NCI-H1105 (cell line): ENCODE measurements at places on chromosomes 3 and 15.

- no peak for DNase-seq
Observed at GRCh38 chr15:79572691-79573404, 140.7 kb downstream of the MINAR1 start.

GRCh38 chr3:179898024-179898423, 138.7 kb downstream of the PEX5L start:
- DNase-seq = peak; percentile 48

GRCh38 chr15:99562238-99562637, 3.5 kb upstream of the MEF2A start:
- no peak for DNase-seq

DNA sequence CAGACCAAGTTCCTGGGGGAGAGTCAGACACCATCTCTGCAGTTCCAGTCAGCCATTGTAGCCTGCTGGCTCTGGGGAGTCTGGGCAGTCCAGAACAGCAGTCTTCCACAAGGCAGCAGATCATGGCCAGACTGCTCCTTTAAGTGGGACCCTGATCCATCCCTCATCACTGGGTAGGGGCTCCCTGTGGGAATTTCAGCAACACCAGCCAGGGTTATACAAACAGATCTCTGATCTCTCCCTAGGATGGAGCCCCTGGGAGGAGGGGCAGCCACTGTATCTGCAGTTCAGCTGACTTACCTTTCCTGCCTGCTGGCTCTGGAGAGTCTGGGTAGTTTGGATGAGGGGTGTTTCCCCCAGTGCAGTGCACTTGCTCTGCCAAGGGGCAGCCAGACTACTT, 42.1 kb upstream of the UNC13C start:
- no peak for DNase-seq

DNA sequence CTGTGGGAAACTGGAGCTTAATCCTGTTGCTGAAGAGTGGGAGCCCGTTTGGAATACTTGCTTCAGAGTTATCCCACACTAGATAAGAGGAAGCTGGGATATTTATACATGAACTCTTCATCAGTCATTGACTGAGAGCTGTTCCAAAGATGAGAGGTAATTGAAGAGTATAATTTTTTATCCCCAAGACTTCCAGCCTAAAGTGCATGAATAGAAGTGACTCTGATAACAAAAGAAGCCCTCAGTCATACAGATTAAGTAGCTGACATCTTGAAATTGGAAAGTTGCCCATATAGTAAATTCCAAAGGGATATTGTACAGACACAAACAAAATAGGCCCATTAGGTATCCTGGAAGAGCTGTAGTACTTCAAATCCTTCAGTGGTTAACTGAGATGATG, 268.0 kb downstream of the EPHA3 start:
- DNase-seq = peak; percentile 36

DNA sequence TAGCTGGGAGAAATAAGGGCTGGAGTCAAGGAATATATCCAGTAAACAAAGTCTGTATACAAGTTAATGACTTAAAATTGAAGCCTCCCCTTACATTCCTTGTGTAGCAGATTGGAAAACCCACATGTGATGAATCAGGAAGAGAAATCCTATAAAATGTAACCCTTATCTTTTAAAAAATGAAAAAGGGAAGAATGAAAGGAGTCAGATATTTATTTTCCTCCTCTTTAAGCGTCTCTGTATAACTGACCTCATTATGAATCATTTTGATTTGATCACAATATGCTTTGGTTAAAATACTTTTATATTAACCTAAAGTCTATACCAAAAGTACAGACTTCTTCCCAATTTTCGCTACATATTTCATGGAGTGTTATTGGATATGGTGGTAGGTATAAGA, 316.3 kb upstream of the STAC start:
- DNase-seq = no peak

DNA sequence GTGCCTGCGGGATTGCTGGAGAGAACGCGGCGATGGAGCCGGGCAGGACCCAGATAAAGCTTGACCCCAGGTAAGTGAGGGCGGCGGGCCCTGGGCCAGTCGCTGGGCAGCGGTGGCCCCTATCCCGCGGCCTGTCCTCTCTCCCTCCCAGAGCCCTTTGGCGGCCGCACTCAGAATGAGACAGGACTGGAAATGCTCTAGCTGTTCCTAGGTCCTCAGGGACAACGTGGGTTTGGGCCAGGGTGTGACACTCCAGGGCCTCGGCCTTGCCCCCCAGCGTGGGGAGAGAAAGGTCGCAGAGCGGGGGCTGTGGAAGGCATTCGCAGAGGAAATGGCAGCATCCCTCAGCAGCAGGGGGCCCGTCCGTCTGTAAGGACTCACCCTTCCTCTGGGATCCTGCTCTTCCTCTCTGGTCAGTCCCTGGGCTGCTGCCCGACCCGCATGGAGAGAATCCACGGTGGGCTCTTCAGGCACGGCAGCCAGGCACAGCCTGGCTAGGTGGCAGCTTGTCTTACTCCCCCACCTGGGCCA, 412 bp downstream of the SLC51A start:
- DNase-seq = no peak

- no peak for DNase-seq
Observed at GRCh38 chr3:46668591-46668990, 24.9 kb downstream of the ALS2CL start.

- no peak for DNase-seq
Observed at GRCh38 chr3:72768006-72768441, 80.2 kb downstream of the SHQ1 start.

GRCh38 chr3:33233884-33234283, 15.3 kb upstream of the SUSD5 start:
- DNase-seq = no peak

DNA sequence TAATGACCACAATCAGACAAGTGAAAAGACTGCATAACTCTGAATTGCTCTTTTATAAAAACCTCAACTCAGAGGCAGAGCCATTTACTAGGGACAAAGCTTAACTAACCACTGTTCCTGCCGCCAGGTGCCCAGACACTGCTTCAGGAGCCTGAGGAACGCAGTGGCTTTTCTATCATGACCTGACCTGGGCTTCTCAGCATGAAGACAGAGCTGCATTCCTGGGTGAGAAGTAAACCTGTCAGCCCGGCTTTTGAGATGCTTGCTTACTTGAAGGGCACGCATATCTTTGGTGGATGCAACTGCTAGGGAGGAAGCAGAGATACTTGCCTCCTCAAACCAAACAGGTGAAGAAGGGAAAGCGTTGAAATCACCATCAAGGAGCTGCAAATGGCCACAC, 7.9 kb downstream of the LRRC31 start:
- DNase-seq = no peak

DNA sequence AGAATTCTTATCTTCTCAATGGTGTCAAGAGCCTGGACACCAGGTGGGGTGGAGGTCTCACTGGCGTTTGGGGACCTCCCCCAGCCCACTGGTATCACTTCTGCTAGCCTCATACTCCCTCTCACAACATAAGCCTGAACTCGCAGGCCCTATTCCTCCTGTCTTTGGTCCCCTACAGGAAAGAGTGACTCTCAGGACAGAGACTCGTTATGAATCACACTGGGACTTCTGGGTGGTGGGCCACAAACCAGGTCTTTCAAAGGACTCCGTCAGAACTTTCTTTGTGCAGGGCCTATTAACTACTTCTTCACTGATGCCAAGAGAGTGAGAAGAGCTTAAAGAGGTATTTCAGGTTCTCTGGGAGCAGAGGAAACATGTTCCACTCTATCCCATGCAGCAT, 100.4 kb downstream of the WDR76 start:
- no peak for DNase-seq

GRCh38 chr15:57079931-57080620, 161.6 kb downstream of the TCF12 start:
- no peak for DNase-seq

DNA sequence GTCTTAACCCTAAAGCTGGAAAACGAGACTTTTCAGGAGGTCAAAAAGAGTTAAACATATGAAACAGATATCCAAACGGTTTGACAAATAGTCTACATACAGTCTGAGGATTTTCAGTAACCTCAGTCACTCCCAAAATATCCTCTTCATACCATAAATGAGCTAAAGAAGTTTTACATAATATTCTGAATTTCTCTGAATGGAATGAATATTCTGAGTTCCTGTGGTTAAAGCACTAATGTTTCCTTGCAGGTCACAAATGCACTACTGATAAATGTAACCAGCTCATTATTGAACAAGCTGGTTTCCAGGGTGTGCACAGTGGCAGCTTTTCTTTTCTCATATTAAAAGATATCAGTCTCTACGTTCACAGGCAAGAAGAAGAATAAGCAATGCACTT, 137.4 kb upstream of the POU1F1 start:
- DNase-seq = no peak

- peak; percentile 47 for DNase-seq
Observed at GRCh38 chr15:93246266-93247242, 157.5 kb upstream of the RGMA start.

DNA sequence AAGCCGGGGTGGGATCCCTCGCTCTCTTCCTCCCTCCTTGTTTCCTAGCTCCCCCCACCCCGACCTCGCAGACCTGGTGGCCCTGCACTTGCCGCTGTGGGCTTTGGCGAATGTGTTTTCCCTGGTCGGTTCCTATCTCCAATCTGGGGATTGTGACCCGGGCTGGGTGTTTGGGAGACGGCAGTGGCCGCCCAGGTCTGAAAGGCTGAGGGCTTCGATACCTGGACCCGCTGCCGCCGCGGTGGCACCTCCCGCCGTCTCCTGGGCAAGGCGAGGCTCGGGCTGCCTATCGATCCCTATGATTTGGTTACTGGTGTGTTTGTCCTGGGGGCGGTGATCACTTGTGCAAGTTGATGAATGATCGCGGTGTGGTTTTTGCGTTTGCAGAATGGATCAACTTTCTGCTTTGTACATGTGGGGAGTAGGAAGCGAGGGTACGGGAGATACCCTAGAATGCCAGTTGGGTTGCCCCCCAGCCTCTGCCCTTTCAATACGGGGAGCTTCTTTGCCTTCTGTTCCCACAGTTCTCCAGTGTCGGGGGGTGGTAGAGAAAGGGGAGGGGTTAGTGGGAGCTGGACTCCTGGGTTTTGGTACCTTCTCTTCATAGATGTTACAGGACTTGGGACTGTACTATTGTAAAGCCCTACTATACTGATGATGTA, 3.0 kb downstream of the BBX start:
- peak; percentile 31 for DNase-seq

GRCh38 chr3:141561426-141562034, 74.7 kb downstream of the RASA2 start:
- peak; percentile 41 for DNase-seq

DNA sequence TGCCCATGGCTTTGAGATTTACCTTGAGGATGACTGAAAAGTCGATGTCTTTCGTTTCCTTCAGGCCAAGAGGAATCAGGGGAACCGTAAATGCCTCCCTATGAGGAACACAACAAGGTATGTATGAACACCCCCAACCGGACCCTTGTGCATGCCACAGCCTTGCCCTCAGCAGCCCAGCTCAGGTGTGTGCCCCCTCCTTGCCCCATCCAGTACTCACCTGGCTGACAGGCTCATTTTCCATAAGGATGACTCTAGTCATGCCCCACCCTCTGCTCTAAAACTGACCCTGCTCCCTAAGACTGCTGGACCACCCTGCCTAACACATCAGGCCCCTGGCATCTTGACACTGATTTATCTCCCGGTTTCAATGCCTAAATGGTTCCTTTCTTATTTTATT, 270.0 kb downstream of the GOLGA6L6 start:
- DNase-seq = no peak

GRCh38 chr3:174331095-174331800, 527.9 kb upstream of the NAALADL2 start:
- no peak for DNase-seq

DNA sequence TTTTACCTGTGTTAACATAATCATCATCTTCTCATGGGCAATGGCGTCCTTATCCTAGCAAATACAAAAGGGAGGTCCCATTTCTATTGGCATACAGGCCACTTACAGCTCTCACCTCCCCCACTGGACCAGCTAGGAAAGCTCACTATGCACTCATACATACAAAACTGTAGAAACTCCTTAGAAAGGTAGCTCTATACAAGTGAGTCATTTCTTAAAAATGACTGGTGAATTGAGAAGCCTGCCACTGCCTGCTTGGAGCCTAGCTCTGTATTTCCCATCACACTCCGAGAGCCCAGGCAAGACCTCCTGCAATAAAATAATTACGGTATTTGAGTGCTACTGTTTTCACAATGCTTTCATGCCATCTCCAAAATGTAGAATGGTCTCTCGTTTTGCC, 321.8 kb downstream of the ULK4 start:
- no peak for DNase-seq

DNA sequence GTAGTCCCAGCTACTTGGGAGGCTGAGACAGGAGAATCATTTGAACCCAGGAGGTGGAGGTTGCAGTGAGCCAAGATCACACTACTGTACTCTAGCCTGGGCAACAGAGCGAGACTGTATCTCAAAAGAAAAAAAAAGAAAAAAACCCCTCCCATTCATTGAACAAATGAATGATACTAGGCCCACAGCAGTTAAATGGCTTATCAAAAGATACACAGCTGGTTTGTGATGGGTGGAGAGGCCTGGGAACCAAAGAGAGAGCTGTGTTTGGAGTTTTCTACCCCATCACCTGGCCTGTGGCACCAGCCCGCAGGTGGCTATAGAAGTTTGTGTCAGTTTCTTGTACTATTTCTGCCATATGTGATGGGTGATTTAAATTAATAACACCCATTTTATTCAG, 43.1 kb upstream of the LCTL start:
- DNase-seq = no peak

- DNase-seq = no peak
Observed at GRCh38 chr15:45862034-45862433, 227.2 kb downstream of the SQOR start.

DNA sequence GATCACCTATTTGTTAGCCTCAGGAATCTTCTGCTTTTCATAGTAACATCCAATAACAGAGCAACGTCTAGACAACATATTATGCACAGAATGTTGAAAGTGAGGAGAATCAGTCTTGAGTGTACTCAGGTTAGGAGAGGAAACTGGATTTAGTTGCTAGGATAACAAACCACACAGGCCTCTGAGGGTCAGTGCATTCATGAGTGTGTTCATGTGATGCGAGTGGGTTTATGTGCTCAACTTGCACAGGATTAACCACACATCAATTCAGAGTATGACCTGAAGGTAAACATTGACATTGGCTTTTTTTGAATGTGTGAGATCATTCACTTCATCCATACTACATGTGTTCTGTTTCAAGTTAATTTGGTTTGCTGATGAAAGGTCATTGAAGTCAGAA, 287.6 kb downstream of the DIPK2A start:
- no peak for DNase-seq

DNA sequence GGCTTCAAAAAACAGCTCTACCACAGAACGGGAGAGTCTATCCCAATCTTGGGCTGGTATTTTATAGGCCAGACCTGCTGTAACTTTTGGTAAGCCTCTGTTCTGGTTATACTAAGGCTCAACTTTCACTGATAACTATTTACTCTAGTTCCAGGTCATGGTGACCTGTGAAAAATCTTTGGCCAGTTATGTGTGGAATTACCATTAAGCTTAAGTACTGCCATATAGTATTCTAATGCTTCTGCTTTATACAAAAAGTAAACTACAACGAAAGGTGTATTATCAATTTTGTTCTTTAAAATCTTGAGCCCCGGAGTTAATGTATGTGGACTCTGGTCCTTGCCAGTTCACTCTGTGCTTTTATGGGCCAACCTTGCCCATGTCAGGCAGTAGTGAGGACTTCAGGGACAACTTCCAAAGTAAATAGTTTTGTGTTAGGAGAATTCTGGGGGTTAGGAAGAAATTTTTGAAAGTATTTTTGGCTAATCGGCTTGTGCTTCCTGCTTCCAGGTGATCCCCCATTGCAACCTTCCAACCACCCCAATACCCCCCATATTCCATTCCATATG, 6.4 kb downstream of the SIAH2 start:
- no peak for DNase-seq
